ENCODE measurements at places on chromosomes 5 and 9. TPM values are rescaled to one million over a fixed set of nuclear protein-coding genes. Genes with fewer than 3 reads are reported as not detected.
A peak's percentile ranks its signal among the peaks of the same experiment; 100 is the strongest.

The ANKRD31 gene
- not detected for polyA plus RNA-seq

DNA sequence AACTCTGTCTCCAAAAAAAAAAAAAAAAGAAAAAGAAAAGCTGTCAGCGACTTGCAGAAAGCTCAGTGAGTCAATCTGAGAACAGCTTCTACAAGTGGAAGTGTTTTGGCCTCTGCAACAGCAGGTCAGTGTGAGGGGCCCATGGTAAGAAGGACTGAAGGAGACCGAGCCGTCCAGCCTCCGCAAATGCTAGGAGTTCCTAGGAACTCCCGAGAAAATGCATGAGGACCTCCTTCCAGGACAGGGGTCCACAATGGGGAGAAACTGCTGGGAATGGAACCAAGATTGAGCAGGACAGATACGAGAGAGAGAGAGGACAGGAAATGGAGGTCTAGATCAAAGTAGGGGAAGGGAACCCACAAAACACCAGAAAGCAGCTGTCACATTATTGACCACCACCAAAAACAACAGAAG, 180.5 kb downstream of the CRB2 start:
- peaks cover 21% of the 10 kb centered on the region for H3K4me1 ChIP-seq
- DNase-seq = peak; percentile 30
- H3K4me3 ChIP-seq = peak overlapping the region; percentile 71
- H3K27ac ChIP-seq = peak overlapping the region; percentile 26

The NR5A1 gene
- not detected for polyA plus RNA-seq

The ADAMTS2 gene
- not detected for polyA plus RNA-seq

- no peak for DNase-seq
- no peak overlapping the region for H3K4me3 ChIP-seq
- no peaks in the 10 kb centered on the region for H3K4me1 ChIP-seq
- H3K36me3 ChIP-seq = peaks cover 3% of the 10 kb centered on the region
Observed at GRCh38 chr9:127163409-127163808, 41.0 kb upstream of the ANGPTL2 start.

DNA sequence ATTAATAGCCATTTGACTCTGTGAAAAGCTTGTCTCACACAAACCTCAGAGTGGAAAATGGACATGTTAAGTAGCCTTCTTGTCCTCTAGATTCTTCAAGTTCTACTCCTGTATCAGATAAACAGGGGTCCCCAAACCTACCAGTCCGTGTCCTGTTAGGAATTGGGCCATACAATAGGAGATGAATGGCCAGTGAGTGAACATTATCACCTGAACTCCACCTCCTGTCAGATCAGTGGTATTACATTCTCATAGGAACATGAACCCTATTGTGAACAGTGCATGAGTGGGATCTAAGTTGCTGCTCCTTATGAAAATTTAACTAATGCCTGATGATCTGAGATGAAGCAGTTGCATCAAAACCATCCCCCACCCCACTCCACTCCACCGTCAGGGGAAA, 136.3 kb downstream of the TMEM232 start:
- H3K36me3 ChIP-seq = no peaks in the 10 kb centered on the region
- no peaks in the 10 kb centered on the region for H3K4me1 ChIP-seq
- H3K27me3 ChIP-seq = no peaks in the 10 kb centered on the region
- no peak overlapping the region for H3K4me3 ChIP-seq

The NIPAL4 gene
- polyA plus RNA-seq = not detected

The PCDHGC5 gene
- polyA plus RNA-seq = not detected
